ENCODE measurements at places on chromosomes 4 and X.

GRCh38 chr4:6308899-6309643 is 39.4 kb downstream of the WFS1 start:
- DNase-seq = peak; percentile 21

DNA sequence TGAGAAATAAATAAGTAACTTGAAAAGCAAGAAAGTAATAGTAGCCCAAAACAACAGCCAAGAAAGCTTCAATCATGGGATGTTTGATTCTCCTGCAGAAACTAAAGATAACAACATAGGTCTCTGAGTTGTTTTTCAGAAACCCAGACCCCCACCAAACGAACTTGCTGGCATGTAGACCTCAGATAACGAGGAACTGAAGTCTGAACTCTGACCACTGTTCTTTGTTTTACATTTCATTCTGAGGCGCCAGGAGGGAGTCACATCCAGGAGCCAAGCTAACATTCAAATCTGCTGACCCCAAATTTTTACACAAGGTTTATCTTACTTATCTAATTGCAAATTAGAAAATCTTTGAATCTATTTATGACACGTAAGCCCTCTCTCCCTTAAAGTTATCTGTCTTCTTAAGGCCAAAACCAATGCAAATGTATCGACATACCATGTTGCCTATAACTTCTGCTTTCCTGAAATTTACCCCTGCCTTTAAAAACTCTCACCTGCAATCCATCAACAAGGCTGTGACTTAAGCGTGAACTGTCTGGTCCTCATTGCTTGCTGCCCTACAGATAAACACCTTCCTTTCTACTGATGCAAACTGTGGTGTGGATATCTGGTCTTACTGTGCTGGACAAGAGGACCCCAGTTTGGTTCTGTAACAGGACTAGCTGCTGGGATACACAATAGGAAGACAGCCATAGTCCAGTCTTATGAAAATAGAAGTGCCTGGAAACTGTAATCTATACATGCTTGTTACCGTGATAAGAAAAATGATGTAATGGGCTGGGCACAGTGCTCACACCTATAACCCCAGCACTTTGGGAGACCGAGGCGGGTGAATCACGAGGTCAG is 37.5 kb upstream of the NEIL3 start:
- DNase-seq = no peak

GRCh38 chrX:68249903-68250302 is 183.4 kb downstream of the OPHN1 start:
- DNase-seq = no peak

- no peak for DNase-seq
Observed at GRCh38 chr4:60002603-60003337, 1197.4 kb upstream of the ADGRL3 start.

GRCh38 chrX:31260351-31260750 is 188.5 kb upstream of the FTHL17 start:
- DNase-seq = peak; percentile 80

- no peak for DNase-seq
Observed at GRCh38 chrX:153685751-153686696, 1.7 kb upstream of the SLC6A8 start.

DNA sequence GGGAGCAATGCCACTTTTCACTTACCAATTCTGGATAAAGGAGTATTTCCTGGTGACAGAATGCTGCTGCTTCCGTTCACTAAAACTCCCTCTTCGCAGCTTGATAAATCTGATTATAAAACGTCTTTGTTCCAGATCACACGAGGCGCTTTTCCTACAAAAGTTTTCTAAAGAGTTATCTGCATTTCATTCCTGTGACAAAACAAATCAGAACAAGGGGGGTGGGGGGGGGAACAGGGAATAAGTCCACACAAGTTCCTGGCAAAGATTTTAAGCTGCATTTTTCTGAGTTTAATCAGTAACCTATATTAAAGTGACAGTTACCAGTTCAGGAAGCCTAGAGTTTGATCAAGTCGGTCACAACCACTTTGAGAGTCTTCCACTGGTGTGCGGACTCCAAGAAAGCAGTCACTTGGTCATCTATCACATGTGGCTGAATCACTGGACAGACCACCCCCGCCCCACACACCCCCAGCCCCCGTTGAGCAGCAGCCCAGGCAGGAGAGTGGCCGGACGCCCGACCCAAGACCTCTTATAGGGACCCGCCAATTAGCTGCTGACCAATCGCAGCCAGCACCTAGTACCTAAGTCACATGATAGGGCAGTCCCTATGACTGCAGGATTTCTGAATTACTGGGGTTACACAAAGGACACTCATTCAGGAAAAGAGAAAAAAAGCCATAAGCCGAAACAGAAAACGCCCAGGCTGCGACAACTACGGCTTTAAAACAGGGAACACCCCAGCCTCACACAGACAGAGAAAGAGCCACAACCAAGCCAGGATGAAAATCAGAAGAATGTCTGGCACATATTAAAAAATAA is 569.3 kb upstream of the DIPK2B start:
- peak; percentile 95 for DNase-seq

GRCh38 chr4:153413842-153414241 is 52.3 kb upstream of the TMEM131L start:
- DNase-seq = no peak

DNA sequence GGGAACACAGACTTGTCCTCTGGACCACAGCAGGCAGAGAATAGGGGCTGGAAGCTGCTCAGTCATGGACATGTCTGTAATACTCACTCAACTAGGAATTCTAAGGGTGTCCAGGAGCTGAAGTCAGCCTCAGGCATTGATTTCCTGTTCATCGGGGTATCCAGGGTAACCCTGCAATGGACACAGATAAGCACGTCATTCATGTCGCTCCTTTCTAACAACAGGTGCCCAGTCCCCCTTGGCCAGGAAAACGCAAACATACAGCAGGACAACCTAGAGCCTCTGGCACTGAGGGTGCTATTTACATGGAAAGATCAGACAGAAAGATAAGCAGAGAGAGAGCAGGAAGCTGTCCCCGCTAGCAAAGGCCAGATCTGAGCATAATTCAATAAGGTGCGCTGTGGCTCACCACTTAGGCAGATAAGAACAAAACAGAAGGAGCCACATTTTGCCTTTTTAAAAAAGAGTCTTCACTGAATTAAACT is 21.3 kb downstream of the QDPR start:
- DNase-seq = no peak
